Osteocyte (in vitro differentiated cells): ENCODE measurements at places on chromosomes 2 and 18.

DNA sequence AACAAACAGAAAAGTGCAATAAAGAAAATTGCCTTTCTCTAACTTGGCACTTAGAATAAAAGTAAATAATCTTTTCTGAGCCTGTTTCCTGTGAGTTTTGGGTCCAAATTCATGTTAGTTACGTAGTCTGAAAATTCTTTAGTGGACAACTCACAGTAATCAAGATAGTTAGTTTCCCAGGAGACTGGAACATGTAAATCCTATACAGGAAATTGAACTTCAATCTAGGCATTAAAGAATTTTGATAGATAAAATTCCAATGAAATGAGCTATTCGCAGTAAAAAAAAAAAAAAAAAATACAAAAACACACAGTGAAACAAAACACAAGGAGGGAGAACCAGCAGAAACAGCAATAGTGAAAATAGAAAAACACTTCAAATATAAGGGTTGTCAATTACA is 83.8 kb upstream of the REG3G start:
- no peaks in the 10 kb centered on the region for H3K27me3 ChIP-seq
- no peak for DNase-seq
- H3K27ac ChIP-seq = no peak overlapping the region
- H3K4me3 ChIP-seq = no peak overlapping the region
- no peaks in the 10 kb centered on the region for H3K4me1 ChIP-seq

- H3K4me3 ChIP-seq = no peak overlapping the region
- H3K27ac ChIP-seq = no peak overlapping the region
- no peak for DNase-seq
- no peaks in the 10 kb centered on the region for H3K27me3 ChIP-seq
- no peaks in the 10 kb centered on the region for H3K4me1 ChIP-seq
Observed at GRCh38 chr2:11872948-11873269, 126.5 kb downstream of the LPIN1 start.

- no peak for DNase-seq
- peak overlapping the region; percentile 6 for H3K27ac ChIP-seq
- no peak overlapping the region for H3K4me3 ChIP-seq
- H3K4me1 ChIP-seq = peaks cover 26% of the 10 kb centered on the region
Observed at GRCh38 chr18:9933865-9934264, 20.0 kb downstream of the VAPA start.

GRCh38 chr2:12844511-12844910 is 127.8 kb downstream of the TRIB2 start:
- no peak for DNase-seq
- H3K4me3 ChIP-seq = no peak overlapping the region
- H3K27ac ChIP-seq = no peak overlapping the region
- no peaks in the 10 kb centered on the region for H3K36me3 ChIP-seq
- H3K27me3 ChIP-seq = no peaks in the 10 kb centered on the region

GRCh38 chr2:115071534-115071933 is 629.1 kb downstream of the DPP10 start:
- no peak for DNase-seq
- H3K4me1 ChIP-seq = no peaks in the 10 kb centered on the region
- no peaks in the 10 kb centered on the region for H3K36me3 ChIP-seq
- no peaks in the 10 kb centered on the region for H3K27me3 ChIP-seq
- no peak overlapping the region for H3K4me3 ChIP-seq
- H3K27ac ChIP-seq = no peak overlapping the region

- peaks cover 6% of the 10 kb centered on the region for H3K27me3 ChIP-seq
- H3K27ac ChIP-seq = no peak overlapping the region
- no peaks in the 10 kb centered on the region for H3K4me1 ChIP-seq
Observed at GRCh38 chr18:52237551-52237950, 102.4 kb upstream of the DCC start.

- no peak overlapping the region for H3K4me3 ChIP-seq
Observed at GRCh38 chr2:77552956-77553355, 30.8 kb upstream of the LRRTM4 start.

DNA sequence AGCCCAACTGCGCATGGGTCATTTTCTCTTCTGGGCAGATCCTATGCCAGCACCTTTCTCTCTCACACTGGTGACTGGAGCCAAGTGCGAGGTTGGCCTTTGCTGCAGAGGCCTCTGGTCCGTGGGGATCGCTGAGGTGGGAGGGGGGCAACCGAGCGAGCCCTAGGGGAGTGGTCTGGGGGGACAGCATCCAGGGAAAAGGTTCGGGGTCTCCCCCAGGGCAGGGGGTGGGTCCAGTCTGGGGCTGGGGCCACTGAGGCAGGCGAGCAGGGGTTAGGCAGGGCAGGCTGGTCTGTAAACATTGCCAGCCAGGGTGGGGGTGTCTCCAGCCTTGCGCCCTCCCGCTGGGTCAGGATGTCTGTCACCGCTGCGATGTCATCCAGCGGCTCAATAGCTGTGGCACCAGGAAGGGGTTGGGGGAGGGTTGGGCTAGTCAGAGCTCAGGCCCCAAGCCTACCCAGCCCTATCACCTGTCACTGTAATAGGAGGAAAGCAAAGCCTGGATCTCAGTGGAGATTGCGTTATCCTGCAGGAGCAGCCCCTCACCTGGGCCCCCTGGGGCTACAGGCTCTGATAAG is 4.7 kb downstream of the WDR54 start:
- H3K27ac ChIP-seq = no peak overlapping the region
- H3K36me3 ChIP-seq = peaks cover 22% of the 10 kb centered on the region
- no peaks in the 10 kb centered on the region for H3K27me3 ChIP-seq
- no peak for DNase-seq

DNA sequence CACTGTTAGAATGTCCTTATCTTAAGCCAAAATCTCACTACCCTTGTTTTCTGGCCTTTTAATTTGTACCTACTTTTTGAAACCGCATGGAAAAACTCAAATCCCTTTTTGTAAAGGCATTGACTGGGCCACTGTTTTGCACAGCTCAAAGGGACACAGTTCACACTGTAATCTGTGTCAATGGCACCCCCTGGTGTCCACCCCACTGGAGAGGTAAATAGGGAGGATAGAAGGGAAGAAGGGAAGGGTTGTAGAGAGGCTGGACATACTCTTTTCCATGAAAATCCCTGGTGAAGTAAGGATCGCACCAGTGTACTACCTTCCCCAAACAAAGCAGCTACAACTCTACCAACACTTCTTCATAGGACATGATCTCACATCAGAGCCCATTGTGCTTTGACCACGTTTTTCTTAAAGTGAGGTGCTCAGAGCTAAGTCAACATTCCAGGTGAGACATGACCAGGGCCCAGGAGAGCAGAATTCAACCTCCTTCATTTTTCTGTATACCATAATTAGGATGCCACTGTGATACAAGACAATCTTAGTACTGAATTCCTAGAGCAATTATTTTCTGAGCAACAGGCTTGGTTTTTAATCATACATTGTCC is 92.4 kb upstream of the RMDN2 start:
- H3K4me3 ChIP-seq = no peak overlapping the region
- peaks cover 40% of the 10 kb centered on the region for H3K4me1 ChIP-seq
- DNase-seq = peak; percentile 93
- no peak overlapping the region for H3K27ac ChIP-seq
- H3K27me3 ChIP-seq = no peaks in the 10 kb centered on the region

GRCh38 chr2:105344704-105345345 is 7.5 kb downstream of the C2orf49 start:
- H3K27me3 ChIP-seq = no peaks in the 10 kb centered on the region
- H3K36me3 ChIP-seq = peaks cover 38% of the 10 kb centered on the region
- no peak overlapping the region for H3K27ac ChIP-seq

GRCh38 chr2:118496467-118496866 is 351.0 kb downstream of the EN1 start:
- no peak overlapping the region for H3K4me3 ChIP-seq
- H3K4me1 ChIP-seq = no peaks in the 10 kb centered on the region
- no peaks in the 10 kb centered on the region for H3K27me3 ChIP-seq
- H3K27ac ChIP-seq = no peak overlapping the region
- DNase-seq = no peak
- no peaks in the 10 kb centered on the region for H3K36me3 ChIP-seq

DNA sequence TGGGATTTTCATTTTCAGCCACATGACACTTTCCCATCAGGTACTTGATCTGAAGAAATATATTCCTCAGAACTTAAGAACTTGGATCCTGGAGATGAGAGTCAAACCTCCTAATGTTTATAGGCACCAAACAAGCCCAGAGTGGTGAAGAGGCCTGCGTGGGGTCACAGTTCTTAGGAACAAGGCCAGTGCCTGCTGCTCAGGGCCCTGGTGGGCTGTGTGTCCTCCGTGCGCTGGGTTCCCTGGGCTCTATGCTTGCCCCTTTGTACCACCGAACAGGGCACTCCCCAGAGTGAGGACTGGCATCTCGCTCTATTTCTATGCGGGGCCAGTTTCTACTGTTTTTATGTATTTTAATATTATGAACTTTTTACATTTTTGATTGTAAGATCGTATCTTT is 76.0 kb upstream of the RBM44 start:
- peak; percentile 49 for DNase-seq
- H3K27me3 ChIP-seq = no peaks in the 10 kb centered on the region
- no peak overlapping the region for H3K4me3 ChIP-seq
- peaks cover 58% of the 10 kb centered on the region for H3K4me1 ChIP-seq
